ENCODE measurements at places on chromosomes 3 and 15. TPM values are rescaled to one million over a fixed set of nuclear protein-coding genes. Genes with fewer than 3 reads are reported as not detected.

EPHA6 gene
- not detected for total RNA-seq

DUOXA2 gene
- total RNA-seq: not detected

C3orf20 gene
- total RNA-seq: not detected

ALS2CL gene
- 132 TPM for total RNA-seq

AMIGO3 gene
- total RNA-seq: 3.3 TPM

WNT5A gene
- 13.9 TPM for total RNA-seq

C15orf61 gene
- 20.0 TPM for total RNA-seq

GOLGA8T gene
- not detected for total RNA-seq

PRTG gene
- total RNA-seq: 0.24 TPM

MITF gene
- 23.6 TPM for total RNA-seq

COL6A5 gene
- 2.1 TPM for total RNA-seq

LRRC15 gene
- not detected for total RNA-seq

ACVR2B gene
- 1.1 TPM for total RNA-seq

CFAP91 gene
- 2.2 TPM for total RNA-seq

MAP1A gene
- total RNA-seq: 3.9 TPM

DNAJA4 gene
- total RNA-seq: 59.6 TPM

KCNH8 gene
- 0.40 TPM for total RNA-seq

RPL22L1 gene
- 101 TPM for total RNA-seq

OR5K2 gene
- total RNA-seq: not detected

CHRM5 gene
- not detected for total RNA-seq

HRH1 gene
- total RNA-seq: 12.2 TPM

FGF12 gene
- total RNA-seq: 1.6 TPM

SLC9C1 gene
- total RNA-seq: not detected

CHSY1 gene
- 31.3 TPM for total RNA-seq

ISL2 gene
- total RNA-seq: not detected

ONECUT1 gene
- total RNA-seq: not detected

SAMMSON gene
- total RNA-seq: 0.89 TPM
